ENCODE measurements at places on chromosomes 1 and 21.
A peak's percentile ranks its signal among the peaks of the same experiment; 100 is the strongest.

DNA sequence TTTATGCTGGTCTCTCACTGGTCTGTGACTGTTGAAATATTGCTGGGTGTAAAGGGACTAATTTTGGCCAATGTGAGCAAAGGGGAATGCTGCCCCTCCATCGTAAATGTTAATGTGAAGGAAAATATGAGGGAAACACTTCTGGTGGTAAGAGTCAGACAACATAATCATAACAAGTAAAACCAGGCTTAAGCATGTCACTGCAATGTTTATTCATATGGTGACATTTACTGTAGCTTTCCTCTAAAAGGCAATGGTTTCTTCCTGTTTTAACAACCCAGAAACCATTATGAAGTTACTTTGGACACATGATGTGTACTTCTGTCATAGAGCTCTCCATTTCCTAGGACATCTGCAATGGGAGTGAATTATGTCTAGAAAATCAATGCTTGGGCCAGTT, 358.0 kb downstream of the LMO4 start:
- DNase-seq = no peak

DNA sequence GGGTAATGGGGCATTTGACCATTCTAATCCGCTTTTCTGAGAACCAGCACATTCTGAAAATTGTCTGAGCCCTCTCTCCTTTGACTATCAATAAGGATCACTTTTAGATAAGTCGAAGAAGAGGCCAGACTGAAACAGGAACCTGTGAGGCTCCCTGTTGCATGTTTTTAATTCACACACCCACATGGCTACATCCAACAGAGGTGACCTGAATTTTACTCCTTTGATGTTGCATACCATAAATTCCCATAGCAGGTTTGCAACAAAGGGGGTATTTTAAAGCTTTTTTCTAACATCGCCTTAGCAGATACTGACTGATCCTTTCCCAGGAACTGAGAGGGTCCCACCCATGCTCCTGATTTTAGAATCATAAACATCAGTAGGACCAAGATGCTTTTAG, 450.8 kb downstream of the USP25 start:
- no peak for DNase-seq

DNA sequence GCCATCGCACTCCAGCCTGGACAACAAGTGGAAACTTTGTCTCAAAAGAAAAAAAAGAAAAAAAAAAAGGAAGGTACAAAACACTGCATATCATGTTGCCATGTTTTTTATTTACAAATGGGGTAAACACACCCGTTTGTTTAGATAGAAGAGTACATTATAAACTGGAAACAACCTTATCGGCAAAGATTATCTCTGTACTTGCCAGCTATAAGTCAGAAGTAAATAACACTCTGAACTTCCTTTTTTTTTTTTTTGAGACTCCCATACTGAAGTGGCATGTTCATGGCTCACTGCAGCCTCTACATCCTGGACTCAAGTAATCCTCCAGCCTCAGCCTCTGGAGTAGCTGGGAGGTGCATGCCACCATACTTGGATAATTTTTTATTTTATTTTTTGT, 21.9 kb downstream of the USP48 start:
- no peak for DNase-seq

GRCh38 chr1:182143825-182144645, 82.5 kb upstream of the ZNF648 start:
- peak; percentile 79 for DNase-seq

- no peak for DNase-seq
Observed at GRCh38 chr1:214514032-214514818, 37.2 kb downstream of the PTPN14 start.

- no peak for DNase-seq
Observed at GRCh38 chr1:156929596-156930238, 9.3 kb downstream of the LRRC71 start.

- no peak for DNase-seq
Observed at GRCh38 chr1:34520111-34520510, 234.7 kb upstream of the GJB5 start.

DNA sequence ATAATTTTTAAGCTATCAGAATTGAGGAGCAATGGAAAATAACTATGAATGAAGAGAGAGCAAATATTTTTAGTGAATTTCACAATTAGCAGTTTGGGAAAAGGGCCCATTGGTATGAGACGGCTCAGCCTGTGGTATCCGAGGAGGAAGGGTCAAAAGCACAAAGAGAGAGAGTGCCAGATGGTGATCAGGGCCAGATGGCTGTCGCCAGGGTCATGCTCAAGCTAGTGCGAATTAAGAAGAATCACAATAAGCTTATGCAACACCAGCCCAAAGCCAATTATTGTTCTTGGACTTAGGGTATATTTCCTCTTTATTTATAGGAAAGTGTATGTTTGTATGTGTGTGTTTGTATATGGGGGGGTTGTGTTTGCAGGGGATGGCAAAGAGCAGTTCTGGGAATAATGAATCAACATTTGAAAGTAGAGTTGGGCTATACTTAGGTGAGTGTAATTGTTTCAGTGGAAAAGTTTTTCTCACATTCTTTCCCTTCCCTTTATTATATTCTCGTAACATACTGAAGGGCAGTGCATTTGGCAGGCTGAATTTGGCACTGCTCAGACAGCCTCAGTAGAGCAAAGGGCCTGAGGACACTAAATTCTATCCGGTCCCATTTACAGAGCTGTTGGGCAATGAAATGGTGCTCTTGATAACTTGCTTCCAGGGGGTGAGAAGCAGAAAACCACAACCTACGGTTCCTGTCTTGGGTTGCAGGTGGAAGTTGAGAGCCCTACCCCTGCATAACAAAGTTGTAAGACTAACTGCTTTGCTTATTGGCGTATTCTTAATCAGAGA, 19.5 kb upstream of the DDR2 start:
- DNase-seq = peak; percentile 43

GRCh38 chr21:22573834-22574233, 1575.6 kb downstream of the NCAM2 start:
- no peak for DNase-seq

- DNase-seq = no peak
Observed at GRCh38 chr1:242813490-242814091, 289.1 kb upstream of the PLD5 start.

DNA sequence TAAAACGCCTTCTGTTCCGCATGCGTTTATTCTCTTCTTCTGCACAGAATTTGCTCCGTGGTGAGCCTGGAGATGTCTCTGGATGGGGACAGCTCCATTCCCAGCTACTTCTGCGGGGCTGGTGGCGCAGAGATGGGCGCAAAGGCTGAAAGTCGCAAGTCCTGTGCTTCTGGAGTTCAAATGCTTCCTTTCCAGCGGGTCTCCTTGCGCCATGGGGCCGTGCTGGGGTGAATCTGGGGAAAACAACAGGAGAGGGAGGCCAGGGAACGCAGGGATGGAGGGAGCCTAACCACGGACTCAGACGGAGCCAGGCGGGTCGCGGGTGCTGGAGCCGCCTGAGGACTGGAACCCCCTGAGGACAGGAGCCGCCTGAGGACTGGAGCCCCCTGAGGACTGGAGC, 2.9 kb upstream of the OR2T12 start:
- DNase-seq = no peak

DNA sequence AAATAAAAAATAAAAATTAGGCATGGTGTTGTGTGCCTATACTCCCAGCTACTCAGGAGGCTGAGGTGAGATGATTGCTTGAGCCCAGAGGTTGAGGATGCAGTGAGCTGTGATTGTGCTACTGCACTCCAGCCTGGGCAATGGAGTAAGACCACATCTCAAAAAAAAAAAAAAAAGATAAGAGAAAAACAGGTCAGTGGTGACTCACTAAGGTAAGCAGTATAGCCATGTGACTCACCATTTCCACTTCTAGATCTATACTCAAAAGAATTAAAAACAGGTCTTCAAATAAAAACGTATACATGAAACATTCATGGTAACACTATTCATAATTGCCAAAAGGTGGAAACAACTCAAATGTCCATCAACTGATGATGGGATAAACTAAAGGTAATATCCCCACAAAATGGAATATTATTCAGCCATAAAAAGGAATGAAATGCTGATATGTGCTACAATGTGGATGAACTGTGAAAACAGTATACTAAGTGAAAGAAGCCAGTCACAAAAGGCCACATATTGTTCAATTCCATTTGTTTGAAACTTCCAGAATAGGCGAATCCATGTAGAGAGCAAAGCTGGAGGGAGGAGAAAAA, 75.1 kb downstream of the ZNF281 start:
- no peak for DNase-seq

GRCh38 chr1:185317886-185318310, 855 bp upstream of the IVNS1ABP start:
- no peak for DNase-seq

- no peak for DNase-seq
Observed at GRCh38 chr1:4165686-4166300, 265.7 kb upstream of the C1orf174 start.

DNA sequence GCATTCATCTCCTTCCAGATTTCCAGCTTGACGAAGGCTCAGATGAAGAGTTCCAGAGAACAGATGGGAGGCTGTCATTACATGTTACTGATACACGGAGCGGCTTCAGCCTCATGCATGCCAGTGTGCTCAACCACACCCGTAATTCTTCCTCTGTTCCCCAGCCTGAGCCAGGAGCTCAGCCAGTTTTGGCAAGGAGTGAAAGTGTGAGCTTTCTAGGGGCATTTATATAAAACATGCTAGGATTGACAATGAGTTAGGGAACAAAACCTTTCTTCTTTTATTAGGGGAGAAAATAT, 290.4 kb upstream of the PLXNA2 start:
- no peak for DNase-seq

- no peak for DNase-seq
Observed at GRCh38 chr1:178724376-178724727, 692 bp upstream of the RALGPS2 start.

DNA sequence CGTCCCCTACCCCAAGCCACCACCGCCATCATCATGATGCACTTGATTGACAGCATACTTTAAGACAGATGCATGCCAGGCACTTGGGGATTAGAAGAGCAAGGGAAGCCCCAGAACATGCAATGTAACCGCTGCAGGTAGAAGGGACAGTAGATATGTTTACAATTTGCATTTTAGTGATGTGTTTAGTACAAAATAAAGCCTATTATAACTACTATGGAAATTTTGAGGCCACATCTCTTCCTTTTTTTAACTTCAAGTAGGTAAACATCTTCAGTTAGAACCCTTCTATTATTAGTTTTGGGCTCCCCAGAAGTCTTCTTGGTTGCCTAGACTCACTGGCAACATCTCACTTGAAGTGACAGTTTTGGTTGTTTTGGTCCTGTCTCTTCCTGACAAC, 25.3 kb downstream of the CR1L start:
- no peak for DNase-seq

GRCh38 chr1:155187456-155187891, 13.8 kb downstream of the TRIM46 start:
- peak; percentile 25 for DNase-seq

DNA sequence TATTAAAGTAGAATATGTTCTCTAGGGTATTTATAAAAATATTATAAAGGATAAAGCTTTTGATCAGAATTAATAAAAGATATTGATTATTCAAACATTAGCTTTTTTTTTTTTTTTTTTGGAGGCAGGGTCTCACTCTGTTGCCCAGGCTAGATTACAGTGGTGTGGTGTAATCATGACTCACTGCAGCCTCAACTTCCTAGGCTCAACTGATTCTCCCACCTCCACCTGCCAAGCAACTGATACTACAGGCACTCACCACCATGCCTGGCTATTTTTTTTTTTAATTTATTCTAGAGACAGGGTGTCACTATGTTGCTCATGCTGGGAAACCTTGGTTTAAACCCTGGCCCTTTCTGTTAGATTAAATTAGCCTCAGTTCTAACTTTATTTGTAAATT, 188.3 kb downstream of the CLEC20A start:
- DNase-seq = no peak

GRCh38 chr1:118960026-118960561, 28.0 kb downstream of the TBX15 start:
- no peak for DNase-seq

All from left ventricle myocardium superior (tissue), 1 donor.